C1 segment of cervical spinal cord (tissue), 14 donors: ENCODE measurements at places on chromosomes 3 and 15.

- DNase-seq: no peak
Observed at GRCh38 chr3:13451301-13451673, 28.8 kb upstream of the HDAC11 start.

DNA sequence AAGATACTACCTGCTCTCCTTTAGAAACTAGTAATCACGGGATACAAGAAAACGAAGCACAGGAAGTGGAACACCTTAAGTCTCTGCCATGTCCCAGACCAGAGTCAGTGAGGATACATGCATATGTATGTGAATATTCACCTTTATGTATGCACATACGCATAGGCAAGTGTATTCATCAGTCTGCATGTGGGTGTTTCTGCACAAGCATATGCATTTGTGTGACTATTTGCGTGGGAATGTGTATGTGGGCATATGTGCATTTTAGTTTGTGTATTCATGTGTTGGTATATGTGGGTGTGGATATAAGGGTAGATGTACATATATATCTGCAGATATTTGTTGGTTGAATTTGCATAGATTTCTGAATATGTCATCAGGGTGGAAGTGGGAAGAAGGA is 889.7 kb downstream of the AGBL1 start:
- no peak for DNase-seq

- DNase-seq: no peak
Observed at GRCh38 chr3:62824965-62825592, 50.1 kb downstream of the CADPS start.

DNA sequence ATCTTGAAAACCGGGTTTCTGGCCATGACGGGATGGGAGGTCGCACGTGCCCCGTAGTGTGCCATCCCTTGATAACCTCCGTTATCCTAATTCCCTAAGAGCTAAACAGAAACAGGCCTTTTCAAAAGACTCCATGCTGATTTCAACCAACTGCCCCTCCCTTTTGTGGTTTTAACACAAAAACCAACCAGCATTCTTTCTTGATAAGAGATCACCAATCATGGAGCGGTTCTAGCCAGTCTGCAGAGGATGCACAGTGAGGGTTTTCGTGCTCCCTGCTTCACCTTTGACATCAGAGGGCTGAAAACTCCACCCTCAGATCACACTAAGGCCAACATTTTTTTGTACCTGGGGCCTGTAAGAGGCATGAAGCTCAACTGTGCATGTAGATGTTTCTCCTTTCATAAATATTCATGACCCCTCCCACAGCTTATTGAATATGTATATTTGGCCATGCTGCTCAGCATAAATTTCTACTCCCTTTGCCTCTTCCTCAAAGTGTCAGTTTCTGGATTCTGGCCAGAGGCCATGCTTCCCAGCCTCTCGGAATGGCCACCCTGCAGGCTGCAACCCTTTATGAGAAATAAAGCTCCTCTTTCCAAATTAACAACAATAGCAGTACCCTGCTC is 41.3 kb downstream of the FAM3D start:
- no peak for DNase-seq

DNA sequence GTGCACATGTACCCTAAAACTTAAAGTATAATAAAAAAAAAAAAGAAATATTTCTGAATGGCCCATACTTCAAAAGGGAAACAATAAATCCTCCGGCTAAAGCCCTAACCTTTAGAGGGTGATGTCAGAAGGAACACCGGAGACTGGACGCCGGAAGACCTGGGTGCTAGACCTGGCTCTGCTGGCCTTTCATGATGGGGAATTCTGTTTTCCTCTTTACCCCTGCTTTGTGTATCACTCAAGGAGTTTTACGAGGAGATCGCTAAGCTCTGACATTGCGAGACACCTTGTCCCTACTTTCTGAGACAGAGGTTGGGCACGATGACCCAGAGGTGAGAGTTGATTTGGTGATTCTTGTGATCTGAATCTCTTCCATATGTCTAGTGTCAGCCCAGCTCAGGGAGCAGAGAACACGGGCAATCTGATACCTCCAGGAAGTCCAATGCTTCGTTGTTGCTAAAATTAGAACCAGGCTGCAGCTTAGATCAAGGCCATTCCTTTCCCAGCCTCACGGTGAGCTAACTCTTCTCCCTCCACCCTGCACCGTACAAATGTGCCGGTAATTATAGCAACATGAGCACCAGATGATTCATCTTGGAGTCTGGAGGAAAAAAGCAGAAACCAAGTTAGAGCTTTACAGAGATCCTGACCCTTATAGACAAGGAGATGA is 42.0 kb upstream of the CFAP161 start:
- DNase-seq: no peak

DNA sequence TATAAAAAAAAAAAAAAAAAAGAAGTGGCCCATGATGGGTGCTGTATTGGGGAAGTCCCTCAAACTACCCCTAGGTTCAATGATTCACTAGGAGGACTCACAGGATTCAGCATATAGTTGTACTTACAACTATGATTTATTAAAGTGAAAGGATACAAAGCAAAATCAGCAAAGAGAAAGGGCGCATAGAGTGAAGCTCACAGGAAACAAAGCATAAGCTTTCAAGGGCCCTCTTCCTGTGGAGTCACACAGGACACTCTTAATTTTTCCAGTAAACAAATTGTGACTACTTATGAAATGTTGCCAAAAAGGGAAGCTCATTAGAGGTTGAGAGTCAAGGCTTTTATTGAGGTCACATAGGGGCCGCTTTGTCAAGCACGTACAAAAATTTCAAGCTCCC is 153.7 kb upstream of the GAP43 start:
- no peak for DNase-seq

- no peak for DNase-seq
Observed at GRCh38 chr3:178487752-178488151, 48.5 kb upstream of the KCNMB2 start.

- DNase-seq: no peak
Observed at GRCh38 chr3:126714921-126715320, 10.9 kb downstream of the CHCHD6 start.

DNA sequence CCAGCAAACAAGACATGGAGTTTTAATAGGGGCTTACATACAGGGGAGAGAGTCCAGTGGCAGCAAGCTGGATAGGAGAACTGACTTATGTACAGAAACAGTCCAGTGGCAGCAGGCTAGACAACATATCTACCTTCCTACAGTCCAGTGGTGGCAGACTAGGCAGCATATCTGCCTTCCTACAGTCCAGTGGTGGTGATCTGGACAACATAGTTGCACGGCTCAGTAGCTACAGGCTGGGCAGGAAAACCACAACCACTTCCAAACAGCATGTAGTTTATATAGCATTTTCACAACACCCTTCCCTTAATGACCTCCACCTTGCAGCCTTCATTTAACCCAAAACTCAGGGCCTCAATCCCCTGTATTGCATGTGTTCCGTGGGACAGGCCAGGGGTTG is 181.3 kb upstream of the EIF1B start:
- no peak for DNase-seq

DNA sequence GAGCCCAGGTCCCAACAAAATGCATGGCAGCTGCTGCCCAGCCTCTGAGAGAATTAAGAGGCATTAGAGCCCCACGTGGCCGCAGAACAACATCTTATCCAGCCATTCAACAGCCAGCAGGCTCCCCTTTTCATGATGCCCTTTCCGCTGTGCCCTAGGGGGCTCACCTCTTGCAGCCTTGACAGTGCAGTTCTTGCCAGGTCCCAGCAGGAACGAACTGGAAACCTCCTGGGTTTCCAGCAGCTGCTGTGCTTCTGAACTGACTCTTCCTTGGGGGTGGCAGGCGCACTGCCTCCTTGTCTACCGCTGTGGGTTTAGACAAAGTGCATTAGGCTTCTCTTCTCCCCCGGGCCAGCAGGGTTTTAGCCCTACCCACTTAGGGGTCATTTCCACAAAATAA is 85.2 kb downstream of the FAM174B start:
- DNase-seq: no peak

DNA sequence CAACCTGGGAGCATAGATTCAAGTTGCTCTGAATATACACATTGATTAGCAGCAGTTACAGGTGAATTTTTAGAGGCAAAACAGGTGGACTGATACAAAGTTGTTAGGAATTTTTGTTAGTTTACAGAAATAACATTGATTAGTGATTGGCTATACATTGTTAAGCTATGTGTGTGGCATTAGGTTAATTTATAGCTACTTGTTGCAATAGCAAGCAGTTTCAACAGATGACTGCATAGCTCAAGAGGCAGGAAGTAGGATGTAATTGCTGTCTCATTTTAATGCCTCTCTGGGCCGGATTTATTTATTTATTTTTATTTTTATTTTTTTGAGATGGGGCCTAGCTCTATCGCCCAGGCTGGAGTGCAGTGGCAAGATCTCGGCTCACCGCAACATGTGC is 99.7 kb downstream of the TCF12 start:
- DNase-seq: no peak

DNA sequence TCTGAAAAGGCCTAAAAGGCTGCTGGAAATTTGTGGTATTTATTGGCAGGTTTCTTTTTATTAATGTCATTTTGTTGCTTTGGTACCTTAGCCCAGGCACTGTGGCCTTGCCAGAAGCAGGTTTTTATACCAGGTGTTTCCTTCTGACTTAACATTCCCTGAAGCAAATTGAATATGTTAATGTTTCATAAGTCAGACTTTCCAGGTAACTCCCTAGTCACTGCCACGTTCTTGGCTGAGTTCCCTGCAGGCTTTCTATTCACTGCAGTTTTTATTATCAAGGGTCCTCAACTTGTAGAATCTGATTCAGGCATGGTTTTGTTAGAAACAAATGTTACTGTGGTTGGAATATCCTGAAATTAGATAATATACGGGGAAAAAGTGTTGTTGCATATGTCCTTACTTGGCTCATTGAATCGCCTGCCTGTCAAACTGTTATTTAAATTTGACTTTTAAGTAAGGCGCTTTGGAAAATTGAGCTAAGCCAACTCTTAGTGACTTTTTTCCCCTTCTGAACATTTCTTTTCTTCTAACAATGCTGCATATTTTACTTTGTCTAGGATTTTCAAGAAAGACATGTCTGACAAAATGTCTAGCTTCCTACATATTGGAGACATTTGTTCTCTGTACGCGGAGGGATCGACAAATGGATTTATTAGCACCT is 22.9 kb downstream of the ITPR1 start:
- DNase-seq: no peak

GRCh38 chr15:93150910-93151881 is 62.2 kb upstream of the RGMA start:
- DNase-seq: no peak

- DNase-seq: no peak
Observed at GRCh38 chr15:36671017-36671416, 91.6 kb downstream of the CDIN1 start.

DNA sequence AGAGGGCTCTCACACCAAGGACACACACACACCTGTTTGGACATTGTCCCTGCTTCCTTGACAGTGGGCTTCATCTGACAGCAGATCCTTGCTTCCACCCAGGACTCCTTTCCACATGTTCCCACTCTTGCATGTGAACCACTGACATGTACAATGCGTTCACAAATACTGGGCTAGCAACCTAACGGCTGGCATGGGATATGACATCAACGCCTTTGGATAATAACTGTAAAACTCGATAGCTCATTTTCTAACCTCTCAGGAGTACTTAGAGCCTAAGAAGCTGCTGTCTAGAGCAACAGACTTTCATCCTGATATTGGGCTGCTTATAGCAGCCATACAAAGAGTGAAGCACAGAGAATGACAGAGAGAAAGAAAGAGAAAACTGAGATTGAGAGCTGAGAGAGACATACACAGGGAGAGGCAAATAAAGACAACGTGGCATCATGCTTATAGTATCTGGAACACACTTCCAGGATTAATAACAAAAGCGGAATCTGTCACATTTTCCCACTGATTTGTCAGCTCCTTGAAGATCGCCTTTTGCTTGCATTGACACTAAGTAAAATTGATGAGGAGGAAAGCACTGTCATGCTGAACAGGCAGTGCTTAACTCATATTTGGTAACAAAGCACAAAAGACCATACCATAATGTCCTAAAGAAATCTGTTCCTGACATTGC is 1.7 kb downstream of the GUCA1C start:
- DNase-seq: no peak

DNA sequence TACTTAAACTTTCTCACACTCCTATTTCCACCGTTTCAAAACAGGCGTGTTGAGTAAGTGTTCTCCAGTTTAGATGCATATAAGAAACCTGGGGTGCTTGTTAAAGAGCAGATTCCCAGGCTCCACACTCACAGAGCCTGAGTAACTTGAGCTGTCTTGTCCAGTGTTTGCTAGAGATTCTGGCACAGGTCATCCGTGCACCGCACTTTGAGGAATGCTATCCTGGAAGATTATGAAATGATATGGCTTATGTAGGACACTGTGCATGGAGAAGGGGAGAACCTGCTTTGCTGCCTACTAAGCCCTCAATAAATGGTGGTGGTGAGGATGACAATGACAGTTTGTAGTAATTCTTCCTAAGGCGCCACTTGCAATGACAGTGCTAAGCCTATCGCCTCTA is 273.7 kb downstream of the PDZRN3 start:
- no peak for DNase-seq

GRCh38 chr3:153348457-153349107 is 186.6 kb downstream of the RAP2B start:
- DNase-seq: no peak

DNA sequence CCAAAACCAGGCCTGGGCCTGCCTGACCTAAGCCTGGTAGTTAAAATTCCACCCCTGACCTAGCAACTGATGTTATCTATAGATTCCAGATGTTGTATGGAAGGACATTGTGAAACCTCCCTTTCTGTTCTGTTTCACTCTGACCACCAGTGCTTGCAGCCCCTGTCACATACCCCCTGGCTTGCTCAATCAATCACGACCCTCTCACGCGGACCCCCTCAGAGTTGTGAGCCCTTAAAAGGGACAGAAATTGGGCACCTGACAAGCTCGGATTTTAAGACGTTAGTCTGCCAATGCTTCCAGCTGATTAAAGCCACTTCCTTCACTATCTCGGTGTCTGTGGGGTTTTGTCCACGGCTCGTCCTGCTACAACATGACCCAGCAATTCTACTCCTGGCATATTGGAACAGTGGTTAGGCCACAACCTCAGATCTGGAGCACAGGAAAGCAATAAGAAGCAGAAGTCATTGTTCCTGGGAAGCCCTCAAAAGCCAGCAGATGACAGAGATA is 36.7 kb upstream of the LHFPL4 start:
- no peak for DNase-seq

GRCh38 chr15:78880242-78880533 is 7.5 kb downstream of the MORF4L1 start:
- DNase-seq: no peak

DNA sequence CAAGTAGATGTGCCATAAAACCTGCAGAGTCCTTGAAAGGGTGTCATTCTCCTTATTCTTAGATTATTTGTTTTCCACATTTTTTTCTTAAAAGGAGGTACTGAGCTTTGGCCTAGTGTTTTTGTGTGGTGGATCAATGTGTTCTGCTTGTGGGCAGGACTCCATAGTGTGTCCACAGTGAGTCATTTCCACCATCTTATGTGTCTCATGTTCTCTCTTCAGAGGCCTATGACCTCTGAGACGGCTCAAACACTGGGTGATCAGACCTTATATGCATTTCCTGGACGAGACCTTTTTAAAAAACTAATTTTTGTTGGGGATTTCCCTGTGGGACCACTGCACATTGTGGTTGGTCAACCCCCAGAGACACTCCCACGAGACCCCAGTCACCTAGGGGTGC is 93.4 kb downstream of the CHCHD4 start:
- DNase-seq: no peak

- no peak for DNase-seq
Observed at GRCh38 chr3:190339130-190339529, 16.9 kb upstream of the CLDN1 start.
